Tibial nerve (tissue), 4 donors: ENCODE measurements at places on chromosomes 11 and 22. TPM values are rescaled to one million over a fixed set of nuclear protein-coding genes. Genes with fewer than 3 reads are reported as not detected.

Gene PES1
- total RNA-seq = 53.9 TPM

Gene MS4A6E
- not detected for total RNA-seq

Gene BATF2
- total RNA-seq = 0.63 TPM

Gene TOMT
- not detected for total RNA-seq

DNA sequence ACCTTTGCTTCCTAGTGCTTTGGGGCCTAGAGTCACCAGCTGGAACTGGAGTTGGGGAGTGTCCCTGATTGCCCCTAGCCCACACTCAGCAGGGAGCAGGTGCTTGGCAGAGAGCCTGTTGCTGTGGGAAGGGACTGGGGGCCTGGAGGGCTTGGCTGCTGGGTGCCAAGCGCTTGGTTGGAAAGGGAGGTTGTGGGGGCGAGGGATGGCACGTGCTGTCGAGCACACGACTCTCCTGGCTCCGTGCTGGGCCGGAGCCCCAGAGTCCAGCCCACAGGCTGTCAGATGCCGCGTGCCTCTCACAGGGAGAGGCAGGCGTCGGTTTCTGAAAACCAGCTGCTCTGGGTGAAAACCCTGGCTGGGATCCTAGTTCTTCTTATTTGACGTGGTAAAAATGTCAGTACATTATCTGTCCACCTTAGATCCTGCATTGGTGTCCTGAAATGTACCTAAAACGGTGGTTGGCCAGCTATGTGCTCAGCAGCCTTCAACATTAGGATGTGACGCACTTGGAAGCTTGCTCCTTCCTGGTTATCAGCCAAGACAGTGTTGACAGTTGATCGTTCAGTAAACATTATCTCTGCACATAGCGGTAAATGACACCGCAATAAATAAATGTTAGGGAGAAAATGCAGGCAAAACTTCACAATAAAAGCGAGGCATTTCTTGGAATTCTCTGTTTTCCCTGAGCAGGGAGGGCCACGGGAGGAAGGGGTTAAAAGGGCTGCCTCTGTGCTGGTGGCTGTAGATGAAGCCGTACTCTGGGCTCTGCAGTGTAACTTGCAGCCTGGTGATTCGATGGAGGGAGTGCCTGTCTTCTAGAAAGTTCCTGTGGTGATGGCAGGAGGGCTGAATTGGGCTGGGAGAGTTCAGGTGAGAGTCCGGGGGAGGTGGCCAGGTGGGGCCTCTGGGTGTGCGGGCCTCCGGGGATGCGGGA lies 29.2 kb downstream of the GRAMD4 start:
- no peak for DNase-seq
